Activated CD4-positive, alpha-beta memory T cell treated with anti-CD3 and anti-CD28 coated beads for 36 hours (primary cell): ENCODE measurements at places on chromosomes 1 and 21. TPM values are rescaled to one million over a fixed set of nuclear protein-coding genes. Genes with fewer than 3 reads are reported as not detected.
A peak's percentile ranks its signal among the peaks of the same experiment; 100 is the strongest.

REN gene
- not detected for total RNA-seq

OR6N1 gene
- total RNA-seq, result not detected

ATPAF1 gene
- 45.0 TPM for total RNA-seq

DNA sequence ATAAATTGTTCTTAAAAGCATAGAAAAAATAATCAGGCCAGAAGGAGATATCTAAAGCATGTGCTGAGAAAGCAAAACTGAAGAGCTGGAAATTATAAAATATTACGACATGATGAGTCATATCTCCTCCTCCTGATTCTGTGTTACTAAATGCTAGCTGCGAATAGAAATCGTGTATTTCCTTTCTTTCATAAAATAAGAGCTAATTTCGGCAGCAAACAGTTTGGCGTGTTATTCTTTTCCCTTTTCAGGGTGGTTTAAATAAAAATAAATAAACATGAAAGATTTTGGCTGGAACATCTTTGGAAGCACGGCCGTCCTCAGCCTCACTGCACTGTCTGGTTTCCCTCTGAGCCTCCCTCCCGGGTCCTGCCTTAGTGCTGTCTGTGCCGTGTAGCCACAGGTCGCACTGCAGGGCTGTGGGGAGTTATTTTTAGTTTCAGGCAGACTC lies 56.0 kb downstream of the ADARB1 start:
- peaks cover 23% of the 10 kb centered on the region for H3K4me1 ChIP-seq
- H3K27ac ChIP-seq, result no peak overlapping the region
- no peaks in the 10 kb centered on the region for H3K27me3 ChIP-seq
- no peak for DNase-seq

RGS13 gene
- not detected for total RNA-seq

DNA sequence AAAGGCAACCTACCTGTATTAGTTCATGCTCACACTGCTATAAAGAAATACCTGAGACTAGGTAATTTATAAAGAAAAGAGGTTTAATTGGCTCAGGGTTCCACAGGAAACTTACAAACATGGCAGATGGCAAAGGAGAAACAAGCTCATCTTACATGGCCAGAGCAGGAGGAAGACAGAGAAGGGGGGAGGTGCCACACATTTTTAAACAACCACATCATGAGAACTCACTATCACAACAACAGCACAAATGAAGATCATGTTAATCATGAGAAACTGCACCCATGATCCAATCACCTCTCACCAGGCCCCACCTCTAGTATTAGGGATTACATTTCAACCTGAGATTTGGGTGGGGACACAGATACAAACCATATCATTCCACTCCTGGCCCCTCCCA lies 90.6 kb upstream of the KCTD3 start:
- no peak overlapping the region for H3K27ac ChIP-seq
- H3K4me3 ChIP-seq, result no peak overlapping the region
- DNase-seq, result no peak
- H3K4me1 ChIP-seq, result no peaks in the 10 kb centered on the region
- H3K36me3 ChIP-seq, result no peaks in the 10 kb centered on the region

CELA3A gene
- total RNA-seq, result not detected

GRCh38 chr21:31287201-31287600 lies 56.9 kb downstream of the TIAM1 start:
- no peak overlapping the region for H3K27ac ChIP-seq
- H3K4me1 ChIP-seq, result peaks cover 32% of the 10 kb centered on the region
- H3K27me3 ChIP-seq, result no peaks in the 10 kb centered on the region
- H3K4me3 ChIP-seq, result no peak overlapping the region
- H3K36me3 ChIP-seq, result peaks cover 19% of the 10 kb centered on the region
- no peak for DNase-seq

- DNase-seq, result no peak
- no peak overlapping the region for H3K4me3 ChIP-seq
- no peak overlapping the region for H3K27ac ChIP-seq
- no peaks in the 10 kb centered on the region for H3K4me1 ChIP-seq
- no peaks in the 10 kb centered on the region for H3K36me3 ChIP-seq
- H3K27me3 ChIP-seq, result peaks cover 9% of the 10 kb centered on the region
Measured at GRCh38 chr1:14261395-14261794, 337.1 kb upstream of the KAZN start.

DNA sequence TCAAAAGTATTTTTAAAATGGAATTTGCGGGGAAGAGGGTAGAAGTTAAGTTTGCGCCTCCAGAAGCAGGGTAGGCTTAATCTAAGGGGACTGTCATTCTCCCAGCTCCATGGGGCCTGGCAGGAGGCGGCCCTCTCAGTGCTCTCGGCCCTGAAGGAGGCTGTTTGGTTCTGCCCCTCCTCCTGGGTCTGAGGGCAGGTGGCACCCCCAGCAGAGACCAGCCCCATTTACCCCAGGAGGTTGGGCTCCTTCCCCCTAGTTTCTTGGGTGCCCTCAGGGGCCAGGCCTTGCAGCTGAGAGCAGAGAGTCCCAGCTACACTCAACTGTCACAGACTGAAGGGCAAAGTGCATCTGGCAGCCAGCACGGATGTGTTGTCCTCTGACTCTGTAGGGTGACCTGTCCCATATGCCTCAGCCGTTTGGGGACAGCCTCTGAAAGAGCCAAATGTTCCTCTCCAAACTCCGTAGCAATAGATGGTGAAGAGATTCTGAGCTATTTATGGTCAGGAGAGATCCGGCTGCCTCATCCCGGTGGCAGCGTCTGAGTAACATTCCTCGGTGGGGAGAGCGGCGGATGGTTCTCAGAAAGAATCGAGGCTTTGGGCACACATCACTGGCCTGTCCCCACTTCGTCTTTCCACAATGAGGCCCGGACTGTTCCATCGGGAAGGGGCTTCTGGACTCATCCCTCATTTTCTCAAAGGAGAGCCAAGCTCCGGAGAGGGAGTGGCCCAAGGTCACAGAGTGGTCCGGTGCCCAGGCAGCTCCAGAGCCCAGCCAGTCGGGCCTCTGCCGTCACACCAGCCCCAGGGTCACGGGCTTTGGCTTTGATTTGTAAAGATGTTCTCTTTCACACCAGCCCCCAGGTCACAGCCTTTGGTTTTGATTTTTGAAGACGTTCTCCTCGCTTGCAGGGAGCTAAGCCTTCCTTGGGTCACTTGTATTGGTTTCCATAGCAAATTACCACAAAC lies 424.2 kb upstream of the VAMP3 start:
- no peaks in the 10 kb centered on the region for H3K36me3 ChIP-seq
- no peaks in the 10 kb centered on the region for H3K4me1 ChIP-seq
- H3K4me3 ChIP-seq, result no peak overlapping the region
- no peak overlapping the region for H3K27ac ChIP-seq

- H3K4me1 ChIP-seq, result peaks cover 5% of the 10 kb centered on the region
- no peak overlapping the region for H3K27ac ChIP-seq
- no peak overlapping the region for H3K4me3 ChIP-seq
- no peak for DNase-seq
- no peaks in the 10 kb centered on the region for H3K36me3 ChIP-seq
Measured at GRCh38 chr1:54124472-54124871, 28.3 kb downstream of the CDCP2 start.

DNA sequence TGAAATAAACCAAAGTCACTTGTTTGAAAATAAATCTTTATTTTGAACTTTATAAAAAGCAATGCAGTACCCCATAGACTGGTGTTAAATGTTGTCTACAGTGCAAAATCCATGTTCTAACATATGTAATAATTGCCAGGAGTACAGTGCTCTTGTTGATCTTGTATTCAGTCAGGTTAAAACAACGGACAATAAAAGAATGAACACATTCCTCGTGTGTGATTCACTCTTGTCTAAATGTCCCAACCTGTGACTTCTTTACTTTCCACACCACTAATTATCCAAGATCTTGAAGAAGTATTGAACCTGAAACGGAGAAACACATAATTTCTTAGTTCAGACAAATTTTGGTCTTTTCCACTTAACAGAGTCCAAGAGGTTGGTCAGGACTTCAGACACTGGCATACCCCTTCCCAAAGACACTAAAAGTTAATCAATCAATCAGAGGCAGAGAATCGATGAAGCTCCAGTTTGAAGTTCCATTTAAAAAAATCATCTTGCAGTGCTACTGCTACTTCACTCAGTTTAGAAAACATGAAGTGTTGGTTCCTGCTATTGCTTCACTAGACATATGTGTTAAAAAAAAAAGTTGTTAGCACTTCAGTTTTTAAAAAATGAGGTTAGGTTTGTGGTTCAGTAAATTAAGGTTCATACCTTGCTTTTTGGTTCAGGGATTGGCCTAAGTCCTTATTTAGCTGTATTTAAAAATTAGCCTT lies 26.2 kb downstream of the ATP1B1 start:
- H3K4me3 ChIP-seq, result no peak overlapping the region
- no peak for DNase-seq
- no peaks in the 10 kb centered on the region for H3K27me3 ChIP-seq
- H3K27ac ChIP-seq, result no peak overlapping the region

GRCh38 chr1:2561446-2561845 lies 5.3 kb downstream of the TNFRSF14 start:
- H3K27ac ChIP-seq, result no peak overlapping the region
- no peaks in the 10 kb centered on the region for H3K27me3 ChIP-seq
- no peak for DNase-seq
- H3K36me3 ChIP-seq, result peaks cover 22% of the 10 kb centered on the region

DNA sequence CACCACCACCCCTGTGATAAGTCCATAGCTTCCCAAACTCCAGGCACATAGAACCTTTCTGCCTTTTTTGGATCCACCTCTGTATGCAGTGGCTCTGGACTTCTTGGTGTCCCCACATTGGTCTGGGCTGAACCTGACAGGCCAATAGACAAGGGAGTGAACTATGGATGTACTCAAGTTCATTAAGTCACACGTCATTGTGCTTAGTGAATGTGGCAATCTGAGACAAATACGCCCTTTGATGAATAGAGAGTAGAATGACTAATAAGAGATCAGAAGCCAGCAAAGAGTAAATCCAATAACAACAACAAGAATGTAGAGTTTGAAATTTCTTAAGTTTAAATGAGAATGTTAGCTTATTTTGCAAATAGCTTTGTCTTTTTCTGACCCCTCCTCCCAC lies 114.8 kb downstream of the ST6GALNAC3 start:
- no peak for DNase-seq
- H3K4me3 ChIP-seq, result no peak overlapping the region
- no peaks in the 10 kb centered on the region for H3K36me3 ChIP-seq
- H3K4me1 ChIP-seq, result no peaks in the 10 kb centered on the region
- no peaks in the 10 kb centered on the region for H3K27me3 ChIP-seq

- no peaks in the 10 kb centered on the region for H3K36me3 ChIP-seq
- H3K27ac ChIP-seq, result no peak overlapping the region
- H3K27me3 ChIP-seq, result peaks cover 21% of the 10 kb centered on the region
- H3K4me3 ChIP-seq, result no peak overlapping the region
- peaks cover 3% of the 10 kb centered on the region for H3K4me1 ChIP-seq
- no peak for DNase-seq
Measured at GRCh38 chr1:9472386-9473031, 66.8 kb upstream of the SLC25A33 start.

- peaks cover 36% of the 10 kb centered on the region for H3K4me1 ChIP-seq
- H3K27me3 ChIP-seq, result peaks cover 2% of the 10 kb centered on the region
- DNase-seq, result no peak
- H3K27ac ChIP-seq, result no peak overlapping the region
- no peaks in the 10 kb centered on the region for H3K36me3 ChIP-seq
- no peak overlapping the region for H3K4me3 ChIP-seq
Measured at GRCh38 chr1:214400131-214400530, 119.2 kb downstream of the SMYD2 start.

DNA sequence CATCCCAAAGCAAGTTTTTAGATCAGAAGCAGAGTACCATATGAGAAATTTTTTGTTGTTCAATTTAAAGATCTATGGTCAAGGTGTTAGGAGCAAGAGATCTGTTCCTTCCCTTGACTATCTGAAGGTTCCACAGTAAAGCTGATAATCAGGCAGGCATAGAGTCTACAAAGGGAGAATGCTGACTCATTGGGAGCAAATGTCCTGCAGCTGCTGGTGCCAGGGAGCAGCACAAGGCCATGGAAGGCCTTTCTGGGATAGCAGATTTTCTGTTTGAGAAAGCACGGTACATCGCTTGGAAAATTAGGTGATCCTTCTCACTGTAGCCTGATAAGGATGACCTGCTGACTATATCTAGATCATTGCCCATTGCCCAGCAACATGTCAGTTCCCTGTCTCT lies 210.1 kb upstream of the C1orf87 start:
- H3K4me3 ChIP-seq, result no peak overlapping the region
- H3K4me1 ChIP-seq, result peaks cover 3% of the 10 kb centered on the region
- H3K27ac ChIP-seq, result no peak overlapping the region

GRCh38 chr21:43691086-43691795 lies 27.7 kb upstream of the PDXK start:
- no peak overlapping the region for H3K27ac ChIP-seq
- no peak overlapping the region for H3K4me3 ChIP-seq
- H3K4me1 ChIP-seq, result no peaks in the 10 kb centered on the region
- DNase-seq, result no peak

GRCh38 chr1:188247255-188247654 lies 1418.5 kb downstream of the PLA2G4A start:
- no peaks in the 10 kb centered on the region for H3K36me3 ChIP-seq
- H3K4me3 ChIP-seq, result no peak overlapping the region
- no peak for DNase-seq
- H3K27ac ChIP-seq, result no peak overlapping the region
- no peaks in the 10 kb centered on the region for H3K4me1 ChIP-seq

DNA sequence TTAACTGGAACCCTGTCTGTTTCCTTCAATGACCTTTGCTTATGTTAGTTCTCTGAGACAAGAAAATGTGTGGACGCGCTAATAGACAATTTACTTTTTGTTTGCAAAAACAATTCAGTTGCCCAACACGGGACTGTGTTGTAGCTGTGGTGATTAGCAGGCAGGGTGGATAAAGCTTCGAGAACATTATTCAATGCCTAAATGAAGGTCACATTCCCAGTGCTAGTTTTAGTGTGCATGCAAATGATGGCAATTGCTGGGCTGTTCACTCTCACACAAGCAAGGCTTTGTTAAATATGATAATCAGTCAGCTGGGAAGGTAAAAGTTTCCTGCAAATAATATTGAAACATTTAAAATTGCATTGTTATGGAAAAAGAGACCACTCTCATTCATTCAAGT lies 188.4 kb downstream of the BACH1 start:
- DNase-seq, result no peak
- no peak overlapping the region for H3K27ac ChIP-seq
- H3K27me3 ChIP-seq, result no peaks in the 10 kb centered on the region
- H3K4me3 ChIP-seq, result no peak overlapping the region
- no peaks in the 10 kb centered on the region for H3K4me1 ChIP-seq
- H3K36me3 ChIP-seq, result peaks cover 12% of the 10 kb centered on the region

DNA sequence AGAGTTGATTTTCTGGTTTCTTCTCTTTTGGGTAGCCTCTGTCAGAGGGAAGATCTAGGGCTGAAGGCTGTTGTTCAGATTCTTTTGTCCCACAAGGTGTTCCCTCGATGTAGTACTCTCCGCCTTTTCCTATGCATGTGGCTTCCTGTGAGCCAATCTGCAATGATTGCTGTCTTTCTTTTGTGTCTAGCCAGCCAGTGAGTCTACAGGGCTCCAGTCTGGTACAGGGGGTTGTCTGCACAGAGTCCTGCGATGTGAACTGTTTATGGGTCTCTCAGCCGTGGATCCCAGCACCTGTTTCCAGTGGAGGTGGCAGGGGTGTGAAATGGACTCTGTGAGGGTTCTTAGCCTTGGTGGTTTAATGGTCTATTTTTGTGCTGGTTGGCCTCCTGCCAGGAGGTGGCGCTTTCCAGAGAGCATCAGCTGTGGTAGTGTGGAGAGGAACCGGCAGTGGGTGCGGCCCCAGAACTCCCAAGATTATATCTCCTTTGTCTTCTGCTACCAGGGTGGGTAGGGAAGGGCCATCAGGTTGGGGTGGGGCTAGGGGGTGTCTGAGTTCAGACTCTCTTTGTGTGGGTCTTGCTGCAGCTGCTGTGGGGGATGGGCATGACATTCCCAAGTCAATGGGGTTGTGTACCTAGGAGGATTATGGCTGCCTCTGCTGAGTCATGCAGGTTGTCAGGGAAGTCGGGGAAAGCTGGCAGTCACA lies 81.3 kb upstream of the C21orf91 start:
- peak; percentile 20 for DNase-seq
- no peak overlapping the region for H3K27ac ChIP-seq
- no peaks in the 10 kb centered on the region for H3K27me3 ChIP-seq
- peaks cover 6% of the 10 kb centered on the region for H3K4me1 ChIP-seq
- H3K4me3 ChIP-seq, result no peak overlapping the region

UBL4B gene
- not detected for total RNA-seq

ARHGAP30 gene
- 171 TPM for total RNA-seq

PGLYRP3 gene
- total RNA-seq, result not detected
